H1 (cell line): ENCODE measurements at places on chromosomes 3 and 15.

GRCh38 chr3:72786668-72787067 lies 61.6 kb downstream of the SHQ1 start:
- DNase-seq, result no peak

DNA sequence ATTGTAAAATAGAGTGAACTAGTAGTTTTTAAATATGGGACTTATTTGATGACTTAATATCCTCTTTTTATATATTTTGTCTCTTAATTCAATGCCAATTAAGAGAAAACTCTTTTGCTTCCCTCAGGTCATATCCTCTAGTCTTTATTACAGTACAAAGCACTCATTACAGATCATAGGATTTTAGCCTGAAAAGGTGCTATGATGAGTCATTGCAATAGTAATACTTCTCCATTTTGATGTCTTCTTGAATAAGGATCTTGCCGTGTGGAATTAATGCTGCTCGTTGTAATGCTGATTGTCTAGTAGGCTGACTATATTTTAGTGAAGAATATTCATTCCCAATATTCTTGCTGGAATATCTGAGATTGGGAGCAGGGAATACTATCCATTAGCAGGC lies 612.2 kb upstream of the GOLIM4 start:
- DNase-seq, result no peak

DNA sequence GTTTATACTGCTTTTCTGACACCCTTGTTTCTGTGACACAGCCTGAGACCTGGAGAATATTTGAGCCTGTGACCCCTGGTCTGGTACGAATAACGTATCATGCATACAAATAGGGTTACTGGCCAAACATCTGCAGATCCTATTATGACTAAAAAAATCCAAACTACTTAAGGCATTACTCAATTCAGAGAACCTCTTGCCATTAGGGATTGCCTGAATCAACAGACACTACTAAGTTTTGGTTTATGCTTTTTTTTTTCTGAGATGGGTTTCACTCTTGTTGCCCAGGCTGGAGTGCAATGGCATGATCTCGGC lies 35.4 kb downstream of the OSBPL10 start:
- DNase-seq, result no peak

GRCh38 chr3:17980863-17981262 lies 238.4 kb upstream of the TBC1D5 start:
- DNase-seq, result no peak

DNA sequence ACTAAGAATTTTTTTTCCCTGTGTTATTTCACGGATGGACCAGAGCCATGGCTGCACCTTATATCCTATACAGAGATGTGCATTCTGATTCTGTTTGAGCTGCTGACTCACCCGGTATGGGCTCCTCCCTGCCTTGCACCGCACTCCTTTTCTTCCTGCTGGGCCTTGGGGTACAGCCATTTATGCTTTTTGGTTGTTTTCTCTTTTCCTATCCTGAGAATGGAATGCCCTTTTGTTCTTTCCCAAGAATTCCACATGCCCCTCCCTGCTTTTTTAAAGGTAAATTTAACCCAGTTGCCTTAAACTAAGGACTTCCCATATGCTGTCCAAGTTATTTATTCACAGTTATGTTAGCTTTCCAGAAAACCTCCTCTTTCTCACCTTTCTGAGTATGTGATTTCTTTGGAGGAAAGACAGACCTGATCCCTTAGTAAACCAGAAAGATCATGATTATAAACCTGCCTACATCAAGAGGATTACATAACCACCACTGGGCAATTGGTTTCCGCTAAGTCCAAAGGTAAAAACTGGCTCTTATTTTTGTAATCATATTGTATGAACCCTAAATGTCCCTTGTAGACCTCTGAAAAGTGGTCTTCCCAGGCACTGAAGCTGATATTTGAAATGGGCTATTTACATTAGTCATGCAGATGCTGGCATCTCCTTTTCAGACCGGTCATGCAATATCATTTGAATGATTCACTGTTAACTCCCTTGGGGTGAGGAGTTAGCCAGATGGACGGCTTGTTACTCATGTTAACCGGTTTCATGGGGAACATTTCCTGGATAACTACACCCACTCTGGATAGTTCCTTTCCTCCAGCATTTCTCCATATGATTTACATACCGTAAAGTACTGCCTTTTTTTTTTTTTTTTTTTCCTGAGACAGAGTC lies 45.5 kb downstream of the TMOD3 start:
- no peak for DNase-seq

GRCh38 chr15:99708563-99708962 lies 24.7 kb downstream of the LYSMD4 start:
- no peak for DNase-seq

GRCh38 chr15:90836296-90836871 lies 32.0 kb upstream of the FURIN start:
- no peak for DNase-seq

GRCh38 chr3:3301476-3301875 lies 122.0 kb upstream of the CRBN start:
- DNase-seq, result no peak

GRCh38 chr3:157713101-157713500 lies 209.9 kb upstream of the VEPH1 start:
- DNase-seq, result no peak

GRCh38 chr15:34304613-34305012 lies 33.0 kb downstream of the SLC12A6 start:
- DNase-seq, result no peak

DNA sequence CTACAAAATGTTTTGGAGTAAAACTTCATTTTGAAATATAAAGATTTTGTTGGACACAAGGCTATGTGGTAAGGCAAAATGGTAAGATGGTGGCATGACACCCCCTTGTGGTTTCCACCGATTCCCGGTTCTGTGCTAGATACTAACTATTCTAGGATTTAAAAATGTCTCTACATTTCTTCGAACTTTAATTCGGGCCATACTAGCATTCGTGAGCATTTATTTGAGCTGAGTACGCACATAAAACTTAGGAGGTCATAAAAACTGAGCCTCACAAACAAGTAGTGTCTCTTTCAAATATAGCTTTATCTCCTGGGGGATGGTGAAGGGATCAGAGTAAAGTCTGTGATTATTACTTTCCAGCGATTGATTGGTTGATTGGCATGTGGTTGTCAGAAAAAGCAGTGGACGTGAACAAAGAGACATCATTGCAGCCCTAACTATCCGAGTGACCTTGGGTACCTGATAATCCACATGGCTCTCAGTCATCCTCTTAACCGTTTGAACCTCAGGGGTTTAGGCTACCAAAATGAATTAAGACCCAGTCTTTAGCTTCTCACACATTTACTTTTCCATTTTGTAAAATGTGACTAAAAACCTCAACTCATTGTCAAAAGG lies 1.1 kb upstream of the ZNF639 start:
- peak; percentile 54 for DNase-seq

DNA sequence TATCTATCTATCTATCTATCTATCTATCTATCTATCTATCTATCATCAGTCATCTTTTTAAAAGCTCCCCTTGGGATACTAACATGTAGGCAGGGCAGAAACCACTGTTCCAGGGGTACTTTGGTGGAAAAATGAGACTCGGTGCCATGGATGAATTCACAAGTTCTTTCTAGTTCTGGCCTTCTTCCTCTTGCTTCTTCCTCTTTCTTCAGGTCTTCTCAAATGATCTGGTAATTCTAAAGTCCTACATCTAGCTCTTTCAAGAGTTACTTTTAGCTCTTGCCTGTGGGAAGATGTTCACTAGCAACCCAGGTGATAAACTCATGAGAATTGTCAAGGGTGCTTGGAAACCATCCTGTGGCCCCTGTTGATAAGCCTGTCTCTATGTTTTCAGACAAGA lies 168.5 kb upstream of the TBC1D5 start:
- no peak for DNase-seq

GRCh38 chr3:190826018-190826417 lies 36.5 kb downstream of the GMNC start:
- no peak for DNase-seq

DNA sequence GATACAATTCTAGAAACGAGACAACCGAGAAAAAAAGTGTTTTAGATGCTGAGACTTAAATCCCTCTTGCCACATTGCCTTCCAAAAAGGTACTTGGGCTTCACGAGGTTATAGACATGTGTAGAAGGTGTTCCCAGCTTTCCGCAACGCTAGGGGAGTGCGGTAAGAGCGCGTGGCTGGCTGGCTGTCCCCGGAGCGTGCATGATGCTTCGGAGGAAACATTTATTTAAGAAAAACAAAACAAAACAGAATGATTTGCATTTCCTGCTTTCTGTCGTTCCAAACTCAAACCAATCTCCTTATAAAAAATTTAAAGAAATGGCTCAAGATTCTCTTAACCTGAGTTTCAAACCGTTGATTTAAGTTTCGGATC lies 841 bp downstream of the SLC6A20 start:
- no peak for DNase-seq

- no peak for DNase-seq
These were observed 41.1 kb upstream of the APH1B start for GRCh38 chr15:63236272-63236671.

GRCh38 chr3:196192036-196192523 lies 19.1 kb downstream of the ZDHHC19 start:
- DNase-seq, result no peak

DNA sequence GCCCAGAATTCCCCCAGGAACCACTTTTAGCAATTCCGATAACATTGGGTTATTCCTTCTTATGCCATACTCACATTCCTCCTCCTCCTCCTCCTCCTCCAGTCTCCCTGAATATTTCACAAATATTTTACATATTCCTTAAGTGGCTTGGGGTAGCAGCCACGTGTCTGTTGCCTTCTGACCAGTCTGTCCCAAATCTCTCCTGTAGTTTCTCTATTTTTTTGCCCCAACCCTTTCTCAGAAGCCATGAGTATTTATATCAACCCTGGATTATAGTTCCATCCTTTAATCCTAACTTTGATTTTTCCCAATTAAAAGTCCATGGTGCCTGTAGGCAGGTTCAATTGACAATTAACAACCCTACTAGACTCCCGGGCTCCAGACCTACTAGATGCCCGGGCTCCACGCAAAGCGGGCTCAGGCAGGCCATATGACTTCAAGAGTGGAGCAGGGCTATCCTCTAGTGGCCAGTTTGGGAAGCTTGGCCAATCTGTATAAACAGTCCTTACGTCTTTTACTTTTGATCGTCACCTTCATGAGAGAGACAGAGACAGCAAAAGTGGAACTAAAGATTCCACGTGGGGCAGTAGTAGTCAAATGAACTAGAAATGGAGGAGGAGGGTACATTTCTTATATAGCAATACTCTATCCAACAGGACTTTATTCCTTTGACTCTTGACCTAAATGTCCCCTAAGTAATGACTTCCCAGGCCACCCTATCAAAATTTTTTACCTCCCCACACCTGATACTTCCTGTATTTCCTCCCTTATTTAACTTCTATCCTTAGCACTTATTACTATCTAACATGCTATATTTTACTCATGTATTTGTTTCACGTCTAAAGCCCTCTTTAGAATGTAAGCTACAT lies 69.7 kb downstream of the USF3 start:
- peak; percentile 34 for DNase-seq

DNA sequence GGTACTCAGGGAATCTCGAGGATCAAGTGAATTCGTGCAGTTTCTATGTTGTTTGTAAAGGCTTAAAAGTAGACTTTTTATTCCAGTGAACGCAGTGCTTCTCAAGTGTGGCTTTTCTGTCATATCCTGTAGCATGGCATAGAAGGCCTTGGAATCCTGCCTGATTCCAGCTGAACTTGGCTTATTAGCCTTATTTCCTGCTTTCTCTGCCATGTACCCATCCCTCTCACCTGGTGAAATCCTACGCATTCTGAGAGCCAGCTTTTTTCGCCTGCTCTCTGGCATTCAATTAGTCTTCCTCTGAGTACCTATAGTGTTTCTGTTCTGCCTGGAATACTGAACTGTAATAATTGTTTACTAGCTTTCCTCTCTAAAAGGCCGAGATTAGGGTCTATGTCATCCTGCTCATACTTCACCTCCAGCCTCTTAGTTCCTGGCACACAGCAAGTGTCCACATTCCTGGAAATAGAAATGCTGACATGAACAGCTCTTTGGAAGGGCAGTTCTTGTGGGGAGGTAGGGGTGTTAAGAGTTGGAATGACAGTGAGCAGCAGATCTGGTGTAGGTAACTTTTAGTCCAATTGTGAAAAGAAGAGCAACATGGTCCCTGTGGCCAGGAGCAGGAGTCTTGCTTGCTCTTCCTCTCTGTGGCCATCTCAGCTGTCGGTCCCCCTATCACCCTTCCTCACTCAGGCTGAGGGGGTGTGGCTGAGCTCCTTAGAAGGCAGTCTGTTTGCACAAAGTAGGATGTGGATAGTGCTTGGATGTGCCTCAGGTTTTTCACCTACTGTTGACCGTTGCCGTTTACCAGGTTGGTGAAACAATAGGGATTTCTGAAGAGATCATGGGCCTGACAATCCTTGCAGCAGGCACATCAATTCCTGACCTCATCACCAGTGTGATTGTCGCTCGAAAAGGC lies 30.4 kb downstream of the SLC24A1 start:
- DNase-seq, result no peak

DNA sequence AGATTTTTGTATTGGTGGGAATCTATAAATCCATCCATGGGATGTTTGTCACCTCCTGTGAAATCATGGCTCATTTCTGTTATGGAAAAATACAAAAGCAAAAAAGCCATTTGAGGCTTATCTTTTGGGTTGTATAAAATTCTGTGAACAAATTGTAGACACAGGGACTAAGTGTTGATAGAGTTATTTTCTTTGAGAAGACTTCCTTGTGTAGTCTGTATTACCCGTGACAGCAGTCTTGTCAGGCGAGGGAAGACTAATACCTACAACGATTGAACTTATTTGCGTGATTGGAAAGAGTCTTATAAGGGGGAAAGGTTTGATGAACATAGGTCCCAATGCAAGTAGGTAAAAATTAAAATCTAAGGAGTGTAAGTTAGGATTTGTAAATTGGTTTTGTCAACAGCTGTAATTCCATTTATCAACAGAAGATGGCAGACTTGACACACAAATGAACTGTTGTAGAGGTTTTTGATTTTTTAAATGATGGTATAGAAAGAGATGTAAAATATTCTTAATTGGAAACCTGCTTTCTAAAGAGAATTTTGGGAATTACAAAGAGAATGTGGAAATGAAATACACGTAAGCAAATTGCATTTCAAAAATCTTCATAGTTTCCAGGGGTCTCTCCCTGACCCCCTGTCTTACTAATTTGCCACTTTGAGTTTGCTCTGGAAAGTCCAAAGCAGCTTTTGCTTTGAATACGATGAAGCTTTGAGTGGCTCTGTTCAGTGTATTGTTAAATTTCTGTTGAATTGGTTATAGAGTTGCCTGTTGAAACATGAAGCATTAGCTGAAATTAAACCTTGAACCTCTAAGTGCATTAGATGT lies 33.2 kb downstream of the SLC25A26 start:
- DNase-seq, result no peak
